ENCODE measurements at places on chromosomes 1 and 21. TPM values are rescaled to one million over a fixed set of nuclear protein-coding genes. Genes with fewer than 3 reads are reported as not detected.

DNA sequence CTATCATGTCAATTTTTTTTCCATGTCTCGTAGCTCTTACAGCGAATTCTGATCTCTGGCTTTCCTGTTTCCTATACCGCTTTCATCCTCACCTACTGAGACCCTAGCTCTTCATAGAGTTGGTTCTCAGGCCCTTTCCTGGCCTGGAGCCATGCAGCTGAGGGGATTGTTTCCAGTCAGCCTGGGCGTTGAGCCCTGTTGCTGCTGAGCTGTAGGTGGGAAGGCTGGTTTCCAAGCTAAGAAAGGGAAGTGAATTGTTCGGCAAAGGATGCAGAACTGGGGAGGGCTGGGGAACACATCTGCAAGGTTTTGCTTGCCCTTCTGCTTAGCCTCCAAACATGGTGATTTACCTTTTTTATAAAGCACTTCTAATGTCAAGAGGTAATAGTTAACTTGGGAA is 41.5 kb downstream of the SPATA46 start:
- peak; percentile 24 for DNase-seq

GRCh38 chr1:227038401-227038800 is 98.3 kb downstream of the COQ8A start:
- no peak for DNase-seq

GRCh38 chr1:197774466-197775281 is 606 bp downstream of the DENND1B start:
- DNase-seq = peak; percentile 60

- DNase-seq = no peak
Measured at GRCh38 chr21:14591377-14591776, 45.3 kb upstream of the SAMSN1 start.

GRCh38 chr1:182217967-182218366 is 156.5 kb upstream of the ZNF648 start:
- DNase-seq = no peak

DNA sequence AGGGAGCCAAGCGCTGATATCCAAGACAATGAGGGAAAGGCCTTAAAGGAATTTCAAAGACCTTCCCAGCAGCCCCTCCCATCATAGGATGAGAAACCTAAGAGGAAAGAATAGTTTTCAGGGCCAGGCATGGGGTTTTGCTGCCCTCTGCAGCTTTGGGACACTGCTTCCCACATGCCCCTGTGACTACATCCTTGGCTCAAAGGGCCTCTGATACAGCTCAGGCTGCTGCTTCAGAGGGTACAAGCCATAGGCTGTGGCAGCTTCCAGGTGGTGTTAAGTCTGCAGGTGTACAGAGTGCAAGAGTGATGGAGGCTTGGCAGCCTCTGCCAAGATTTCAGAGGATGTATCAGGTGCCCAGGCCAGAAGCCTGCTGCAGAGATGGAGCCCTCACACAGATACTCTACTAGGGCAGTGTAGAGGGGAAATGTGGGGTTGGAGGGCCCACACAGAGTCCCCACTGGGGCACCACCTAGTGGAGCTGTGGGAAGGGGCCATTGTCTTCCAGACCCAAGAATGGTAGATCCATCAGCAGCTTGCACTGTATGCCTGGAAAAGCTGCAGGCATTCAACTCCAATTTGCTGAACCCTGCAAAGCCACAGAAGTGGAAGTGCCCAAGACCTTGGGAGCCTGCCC is 125.8 kb downstream of the SLC45A1 start:
- no peak for DNase-seq

The LRP8 gene
- total RNA-seq = 6.0 TPM

The CADM3 gene
- total RNA-seq = 16.1 TPM

The ZBTB37 gene
- total RNA-seq = 14.9 TPM

The WARS2 gene
- total RNA-seq = 35.6 TPM

The CCDC181 gene
- 1.2 TPM for total RNA-seq

The RAB7B gene
- 5.8 TPM for total RNA-seq

The VCAM1 gene
- 37.6 TPM for total RNA-seq

The PRDX1 gene
- 181 TPM for total RNA-seq

All from umbilical cord (tissue), 2 donors.